ENCODE measurements at places on chromosomes 6 and 20.
A peak's percentile ranks its signal among the peaks of the same experiment; 100 is the strongest.

- DNase-seq, result no peak
Measured at GRCh38 chr6:135759831-135760230, 91.7 kb upstream of the PDE7B start.

DNA sequence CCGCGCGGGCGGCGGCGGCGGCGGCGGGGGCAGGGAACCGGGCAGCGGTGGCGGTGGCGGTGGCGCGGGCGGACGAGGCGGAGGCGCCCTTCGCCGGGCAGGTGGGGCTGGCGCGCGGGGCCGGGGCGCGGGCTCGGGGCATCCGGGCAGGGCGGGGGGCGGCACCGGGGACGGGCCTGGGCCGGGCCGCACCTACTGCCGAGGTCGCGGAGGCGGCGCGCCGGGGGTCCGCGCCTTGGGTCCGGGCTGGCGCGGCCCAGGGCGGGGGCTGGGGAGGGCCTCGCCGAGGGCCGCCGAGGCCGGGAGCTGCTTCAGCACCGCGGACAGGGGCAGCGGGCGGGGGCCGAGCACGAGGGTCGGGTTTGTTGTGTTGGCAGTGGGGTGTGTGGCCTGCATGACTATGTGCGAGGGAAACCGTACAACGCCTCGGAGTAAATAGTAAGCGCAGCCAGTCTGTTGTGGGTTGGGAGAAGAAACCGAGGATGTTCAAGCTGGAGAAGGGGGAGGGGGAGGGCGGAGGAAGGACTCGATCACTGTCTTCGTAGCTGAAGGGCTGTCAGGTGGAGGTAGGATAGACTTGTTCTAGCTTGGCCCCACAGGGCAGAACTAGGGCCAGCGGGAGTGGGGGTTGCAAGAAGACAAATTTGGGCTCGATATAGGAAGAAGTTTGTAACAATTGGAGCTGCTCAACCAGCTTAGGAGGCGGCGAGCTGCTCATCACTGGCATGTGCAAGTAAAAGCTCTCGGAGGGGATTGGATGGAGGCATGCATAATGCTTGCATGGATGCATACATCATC lies 593 bp downstream of the MMP24 start:
- no peak for DNase-seq

DNA sequence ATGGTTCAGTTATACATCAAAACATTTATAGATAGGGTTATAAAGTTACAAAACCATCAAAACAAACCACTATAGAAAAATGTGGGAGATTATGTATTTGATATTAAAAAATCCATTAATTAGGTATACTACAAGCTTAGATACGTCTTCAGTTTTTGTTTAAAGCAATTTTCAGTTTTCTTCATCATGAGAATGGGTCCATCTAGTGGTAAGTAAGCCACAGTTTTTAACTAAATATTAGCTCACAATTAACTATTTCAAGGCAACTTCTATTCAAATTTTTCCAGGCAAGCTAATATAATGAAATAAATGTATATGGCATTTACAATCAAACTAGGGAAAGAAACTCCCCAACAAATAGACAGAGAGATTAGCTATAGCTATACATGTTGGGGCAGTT lies 44.4 kb downstream of the RNGTT start:
- no peak for DNase-seq

DNA sequence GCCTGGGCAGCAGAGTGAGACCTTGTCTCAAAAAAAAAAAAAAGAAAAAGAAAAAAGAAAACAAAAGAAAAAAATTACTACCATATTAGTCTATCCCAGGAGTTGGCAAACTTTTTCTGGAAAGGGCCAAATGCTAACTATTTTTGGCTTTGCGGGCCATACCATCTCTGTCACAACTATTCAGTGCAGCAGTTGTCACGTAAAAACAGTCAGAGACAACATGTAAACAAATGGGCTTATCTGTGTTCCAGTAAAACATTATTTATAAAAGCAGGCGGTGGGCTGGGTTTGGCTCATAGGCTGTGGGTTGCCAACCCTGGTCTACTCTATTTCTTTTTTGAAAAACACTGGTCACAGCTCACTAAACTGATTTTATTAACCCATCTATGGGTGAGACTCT lies 53.4 kb downstream of the EYA2 start:
- DNase-seq, result no peak

GRCh38 chr20:49620364-49621240 lies 52.7 kb upstream of the PTGIS start:
- DNase-seq, result no peak

DNA sequence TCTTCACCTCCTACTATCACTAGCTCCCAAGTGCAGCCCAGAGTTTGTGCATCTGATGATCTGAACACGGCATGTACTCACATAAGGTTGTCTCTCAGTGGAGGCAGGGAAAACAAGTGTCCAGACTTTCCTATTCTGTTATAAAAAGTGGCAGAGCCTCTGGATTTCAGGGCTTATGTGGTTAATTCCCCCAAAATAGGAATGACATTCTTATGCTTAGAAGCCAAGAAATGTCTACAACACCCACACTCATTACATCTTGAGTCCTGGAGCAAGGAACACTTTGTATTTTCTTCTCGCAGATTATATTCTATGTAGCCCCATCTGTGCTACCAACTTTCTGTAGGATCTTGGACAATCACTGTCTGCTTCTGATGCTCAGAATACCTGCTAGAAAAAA lies 13.5 kb upstream of the SEMG1 start:
- no peak for DNase-seq

DNA sequence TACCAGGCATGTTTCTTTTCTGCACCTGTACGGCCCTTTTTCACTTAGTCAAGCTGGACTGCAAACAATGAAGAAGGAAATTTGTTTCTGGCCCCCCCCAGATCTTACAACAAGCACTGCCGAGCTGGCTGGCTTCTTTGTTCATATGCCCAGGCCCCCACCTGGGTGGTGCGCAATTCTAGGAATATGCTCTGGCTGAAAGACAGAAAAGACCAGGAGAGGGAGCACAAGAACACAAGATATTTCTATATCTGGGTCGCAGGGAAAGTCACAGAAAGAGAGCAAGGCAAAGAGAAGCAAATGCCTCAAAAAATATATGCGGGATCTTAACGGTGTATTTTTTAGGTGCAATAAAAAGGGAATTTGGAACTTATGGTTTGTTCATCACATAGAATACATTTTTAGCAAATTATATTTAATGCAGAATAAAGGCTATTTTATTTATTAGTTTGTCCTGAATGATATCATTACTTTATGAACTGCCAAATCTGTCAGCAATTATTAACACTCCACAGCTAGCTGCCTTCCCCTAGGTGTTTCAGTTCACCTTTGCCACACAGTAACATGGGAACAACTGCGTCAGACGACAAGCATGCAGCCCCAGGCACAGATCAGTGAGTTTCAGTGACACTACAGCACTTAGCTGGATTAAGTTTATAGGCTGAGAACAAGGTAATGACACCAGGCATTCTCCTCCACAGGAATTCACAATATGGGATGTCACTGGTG lies 76.5 kb downstream of the GJA10 start:
- DNase-seq, result peak; percentile 42

DNA sequence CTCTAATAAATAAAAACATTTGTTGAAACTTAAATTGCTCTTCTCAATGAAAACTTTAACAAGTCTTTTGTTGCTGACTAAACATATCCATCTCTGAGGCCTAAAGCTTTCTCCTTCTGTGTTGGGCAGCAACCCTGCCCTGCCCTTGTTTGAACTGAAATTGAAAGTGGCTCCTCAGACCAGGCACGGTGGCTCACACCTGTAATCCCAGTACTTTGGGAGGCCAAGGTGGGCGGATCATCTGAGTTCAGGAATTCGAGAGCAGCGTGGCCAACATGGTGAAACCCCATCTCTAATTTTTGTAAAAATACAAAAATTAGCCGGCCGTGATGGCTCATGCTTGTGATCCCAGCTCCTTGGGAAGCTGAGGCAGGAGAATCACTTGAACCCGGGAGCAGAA lies 29.2 kb upstream of the GNRH2 start:
- no peak for DNase-seq

GRCh38 chr20:18287915-18288748 lies at the start of gene ZNF133:
Gene ZNF133 (plus strand): TSS chr20:18288527. CDS start chr20:18305687, 17,160 bp downstream.
- peak; percentile 90 for DNase-seq

GRCh38 chr20:33400812-33401183 lies 521 bp downstream of the CDK5RAP1 start:
- DNase-seq, result no peak

GRCh38 chr6:106736502-106736901 lies 107.1 kb downstream of the QRSL1 start:
- DNase-seq, result no peak

- no peak for DNase-seq
Measured at GRCh38 chr20:38178065-38178491, 13.0 kb upstream of the TGM2 start.

GRCh38 chr6:90678049-90678779 lies 91.3 kb upstream of the MAP3K7 start:
- no peak for DNase-seq

- DNase-seq, result no peak
Measured at GRCh38 chr6:105618247-105618646, 215.4 kb upstream of the PREP start.

DNA sequence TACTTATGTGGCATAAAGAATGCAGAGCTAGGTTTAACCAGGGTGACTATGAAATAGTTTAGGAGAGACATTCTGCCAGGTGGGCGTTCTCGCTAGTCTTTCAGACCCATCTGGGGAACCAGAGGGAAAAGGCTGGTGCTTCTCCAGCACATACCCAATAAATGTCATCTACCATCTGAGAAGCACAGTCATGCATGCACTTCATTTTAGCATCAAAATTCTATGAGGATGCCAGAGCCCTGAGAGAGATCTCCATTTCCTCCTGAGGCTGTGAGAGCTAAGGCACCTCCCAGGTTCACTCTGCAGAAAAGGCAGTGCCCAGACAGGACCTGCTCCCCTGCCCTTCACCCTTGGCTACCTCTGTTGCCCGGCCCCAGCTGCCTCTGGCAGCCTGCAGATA lies 231.7 kb upstream of the PRND start:
- DNase-seq, result no peak

GRCh38 chr6:132115714-132116366 lies 164.7 kb upstream of the CCN2 start:
- DNase-seq, result no peak

GRCh38 chr6:148779142-148779562 lies 32.3 kb downstream of the UST start:
- DNase-seq, result no peak

GRCh38 chr6:17912521-17912920 lies 74.9 kb downstream of the KIF13A start:
- no peak for DNase-seq

DNA sequence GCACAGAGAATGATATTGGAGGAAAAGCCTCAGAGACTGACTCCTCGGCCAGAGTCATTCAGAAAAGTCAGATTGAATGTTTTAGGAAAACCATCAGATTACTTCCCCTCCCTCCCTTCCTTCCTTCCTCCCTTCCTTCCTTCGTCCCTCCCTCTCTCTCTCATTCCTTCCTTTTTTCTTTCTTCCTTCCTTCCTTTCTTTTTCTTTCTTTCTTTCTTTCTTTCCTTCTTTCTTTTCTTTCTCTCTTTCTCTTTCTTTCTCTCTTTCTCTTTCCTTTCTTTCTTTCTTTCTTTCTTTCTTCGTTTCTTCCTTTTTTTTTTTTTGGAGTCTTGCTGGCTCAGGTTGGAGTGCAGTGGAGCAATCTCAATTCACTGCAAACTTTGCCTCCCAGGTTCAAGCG lies 7.4 kb downstream of the OCSTAMP start:
- DNase-seq, result no peak

- no peak for DNase-seq
Measured at GRCh38 chr6:55014321-55015088, 159.8 kb upstream of the HCRTR2 start.

DNA sequence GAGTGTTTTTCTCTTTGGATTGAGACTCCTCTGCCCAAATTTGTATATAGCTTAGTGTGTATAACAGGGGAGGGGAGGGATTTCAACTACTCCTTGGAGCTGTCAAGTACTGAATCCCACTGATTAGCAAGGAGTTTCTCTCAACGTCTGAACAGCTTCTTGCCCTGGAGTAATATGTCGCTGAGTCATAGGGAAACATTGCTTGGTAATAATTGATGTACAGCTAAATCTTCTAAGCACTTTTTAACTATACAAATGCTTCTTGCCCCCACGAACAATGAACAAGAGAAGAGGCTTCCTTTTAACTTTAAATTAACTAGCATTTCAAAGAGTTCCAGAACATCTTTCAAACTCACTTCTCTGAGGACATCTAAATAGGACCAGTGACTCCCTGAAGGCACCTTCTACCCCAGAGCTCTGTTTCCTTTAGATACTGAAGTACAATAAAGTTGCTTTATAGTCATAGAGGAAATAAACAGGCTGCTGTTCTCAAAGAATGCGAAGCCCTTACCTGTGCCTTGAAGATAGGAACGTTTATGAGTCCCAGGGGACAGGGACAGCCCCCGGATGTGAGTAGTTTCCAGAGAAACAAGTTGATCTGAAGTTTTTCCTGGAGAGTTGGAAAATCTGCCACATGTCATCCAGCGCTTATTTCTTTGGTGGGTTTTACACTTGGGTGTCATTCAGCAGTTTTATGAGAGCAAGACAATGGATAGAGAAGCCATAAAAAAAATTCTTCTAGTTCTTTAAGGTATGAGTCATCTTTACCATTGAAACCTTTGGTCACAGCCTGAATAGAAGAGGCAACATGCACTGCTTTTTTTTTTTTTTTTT lies 462.5 kb upstream of the BTBD3 start:
- no peak for DNase-seq

GRCh38 chr6:122154912-122155575 lies 244.4 kb upstream of the HSF2 start:
- DNase-seq, result no peak

- no peak for DNase-seq
Measured at GRCh38 chr6:16929809-16930208, 168.5 kb upstream of the ATXN1 start.

GRCh38 chr6:26157251-26158075 lies 70.2 kb downstream of the HFE start:
- DNase-seq, result peak; percentile 99

GRCh38 chr6:155412335-155412734 lies 43.3 kb downstream of the NOX3 start:
- DNase-seq, result no peak

- DNase-seq, result no peak
Measured at GRCh38 chr6:29661071-29661470, 4.2 kb downstream of the MOG start.

- no peak for DNase-seq
Measured at GRCh38 chr6:163113358-163113962, 301.1 kb upstream of the QKI start.

- DNase-seq, result peak; percentile 25
Measured at GRCh38 chr20:17530716-17531664, at the start of gene BFSP1. Gene BFSP1 (minus strand): TSS chr20:17531379. CDS start chr20:17531329, 50 bp downstream.

GRCh38 chr20:39974966-39975501 lies 714.0 kb downstream of the MAFB start:
- DNase-seq, result no peak

- no peak for DNase-seq
Measured at GRCh38 chr6:71248306-71248765, 40.3 kb upstream of the OGFRL1 start.
